ENCODE measurements at places on chromosomes 5 and 9.

DNA sequence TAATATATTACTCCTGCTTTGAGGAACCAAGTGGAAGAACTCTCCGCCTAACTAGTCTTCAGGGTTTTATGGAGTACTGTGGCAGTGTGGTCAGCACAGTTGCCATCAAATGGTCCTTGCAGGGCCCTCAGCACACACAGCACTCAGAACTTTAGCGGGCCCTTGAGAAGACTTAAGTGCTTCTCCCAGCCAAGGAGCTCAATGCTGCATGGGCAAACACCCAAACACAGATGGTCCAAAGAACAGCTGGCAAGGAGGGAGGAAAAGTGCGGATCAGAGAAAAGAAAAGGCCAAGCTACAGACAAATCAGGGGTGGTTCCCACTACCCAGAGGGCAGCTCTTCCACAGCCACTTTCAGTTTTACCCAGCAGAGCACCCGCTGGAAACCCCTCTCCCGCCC, 98.6 kb downstream of the SPOCK1 start:
- DNase-seq, result no peak

DNA sequence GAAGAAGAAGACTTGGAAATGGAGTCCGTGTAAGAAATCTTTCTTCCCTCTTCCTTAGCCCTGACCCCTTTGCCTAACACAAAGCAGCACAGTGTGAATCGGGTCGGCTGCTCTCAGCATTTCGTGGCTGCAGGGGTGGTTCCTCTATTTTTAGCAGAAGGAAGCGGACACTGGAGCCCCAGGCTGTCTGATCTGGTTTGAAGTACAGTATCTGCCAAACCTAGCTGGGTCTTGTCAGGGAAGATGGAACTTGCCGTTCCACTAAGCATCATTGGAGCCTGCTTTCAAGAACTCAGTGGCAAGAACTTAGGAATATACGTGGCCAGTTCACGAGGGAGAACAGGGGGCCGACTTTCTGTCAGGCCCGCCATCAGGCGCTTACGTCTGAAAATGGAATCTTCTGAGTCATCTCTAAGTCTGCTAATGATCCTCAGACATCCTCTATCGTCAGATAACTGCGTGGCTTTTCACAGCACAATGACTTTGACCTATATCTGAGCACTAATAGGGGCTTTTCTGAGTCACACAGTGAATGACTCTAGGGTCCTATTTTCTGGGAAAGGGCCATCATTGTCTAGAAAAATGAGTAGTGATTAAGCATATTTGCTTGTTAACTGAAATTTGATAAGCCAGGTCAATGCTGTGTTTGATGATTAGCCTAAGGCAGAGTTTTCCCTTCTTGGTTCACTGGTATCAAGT, 43.3 kb upstream of the NCS1 start:
- DNase-seq, result no peak

- no peak for DNase-seq
Observed at GRCh38 chr9:99303177-99303576, 81.1 kb downstream of the SEC61B start.

GRCh38 chr5:96115147-96115807, 153.6 kb upstream of the ELL2 start:
- no peak for DNase-seq

All from NCI-H1105 (cell line).